ENCODE measurements at places on chromosomes 1 and 21.

DNA sequence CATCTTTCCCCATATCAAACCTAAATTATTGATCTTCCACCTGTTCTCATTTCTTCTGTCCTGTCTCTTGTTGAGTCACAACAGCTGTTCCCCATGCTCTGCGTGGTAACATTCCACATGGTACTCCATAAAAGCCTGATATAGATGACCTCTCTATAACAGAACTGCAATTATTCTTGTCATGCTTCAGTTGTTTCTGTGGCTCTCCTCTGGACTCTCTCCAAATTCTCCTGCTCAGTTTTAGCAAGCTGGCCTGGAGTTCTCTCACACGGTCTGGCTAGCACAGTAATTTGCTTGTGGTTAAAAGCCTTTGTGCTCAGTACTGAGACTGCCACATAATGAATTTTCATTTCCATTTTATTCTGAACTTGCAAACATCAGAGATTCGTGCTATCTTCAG is 10.6 kb upstream of the LRRC39 start:
- peak; percentile 87 for DNase-seq

DNA sequence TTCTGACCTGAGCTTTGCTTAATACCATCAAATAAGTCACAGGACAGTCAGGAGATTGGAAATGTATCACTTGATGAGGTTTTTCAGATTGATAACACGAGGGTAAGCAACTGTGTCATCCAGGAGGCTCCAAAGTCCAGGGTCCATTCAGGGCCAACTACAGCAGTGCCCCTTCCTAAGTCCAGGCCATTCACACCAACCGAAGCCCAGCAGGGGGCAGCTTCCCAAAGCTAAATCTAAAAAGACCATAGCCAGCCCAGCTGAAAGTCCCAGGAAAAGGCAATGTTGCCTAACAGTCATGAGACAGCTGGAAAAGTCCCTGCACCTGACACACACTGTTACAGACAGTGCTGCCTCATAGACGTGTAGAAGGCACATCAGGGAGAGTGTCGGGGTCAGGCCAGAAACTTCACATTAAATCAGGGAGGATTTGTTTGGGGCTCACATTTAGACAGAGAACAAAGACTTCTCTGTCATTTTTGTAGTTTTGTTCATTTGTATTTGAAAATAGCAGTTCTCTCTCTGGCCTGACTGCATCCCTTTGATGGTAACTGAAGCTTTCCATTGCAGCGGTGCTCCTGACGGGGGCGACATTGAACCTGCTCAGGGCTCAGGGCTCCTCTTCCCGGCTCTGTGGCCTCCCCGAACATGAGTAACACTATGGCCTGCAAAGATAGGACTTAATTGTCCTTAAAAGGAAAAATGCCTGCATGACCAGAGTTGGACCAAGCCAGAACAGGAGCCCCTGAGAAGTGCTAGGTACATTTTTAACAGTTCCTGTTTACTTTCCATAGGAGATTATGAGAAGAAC is 200.4 kb downstream of the NRIP1 start:
- peak; percentile 91 for DNase-seq

- no peak for DNase-seq
Measured at GRCh38 chr1:57086154-57086553, 120.3 kb upstream of the C8B start.

GRCh38 chr1:59699227-59699847 is 115.4 kb upstream of the HOOK1 start:
- DNase-seq: peak; percentile 74

DNA sequence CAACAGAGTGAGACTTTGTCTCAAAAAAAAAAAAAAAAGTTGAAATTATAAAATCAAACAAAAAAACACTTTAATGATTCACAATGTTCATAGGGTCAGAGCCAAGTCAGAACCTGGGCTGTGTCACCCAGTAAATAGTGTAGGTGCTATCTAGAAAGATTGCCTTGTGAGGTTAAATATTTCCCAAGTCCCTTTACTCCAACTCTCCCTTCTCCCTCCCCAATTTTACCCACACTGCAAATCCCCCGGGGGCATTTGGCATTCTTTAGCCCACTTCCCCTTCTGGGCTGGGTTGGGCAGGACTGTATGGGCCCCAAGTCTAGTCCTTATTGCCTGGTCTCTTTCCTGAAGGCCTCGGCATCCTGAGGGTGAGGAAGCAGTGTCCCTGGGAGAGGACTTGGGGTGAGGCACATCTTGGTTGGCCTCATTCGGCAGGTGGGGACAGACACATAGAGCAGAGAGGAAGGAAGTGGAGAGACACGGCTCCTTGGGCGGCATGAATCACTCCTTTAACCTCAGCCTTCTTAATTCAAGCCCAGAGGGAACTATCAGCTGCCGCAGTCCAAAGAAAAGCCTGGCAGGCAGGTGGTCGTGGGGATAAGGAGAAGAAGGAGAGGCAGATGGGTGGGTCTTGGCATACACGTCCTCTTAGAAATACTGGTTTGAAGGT is 8.2 kb downstream of the ADORA1 start:
- DNase-seq: no peak

DNA sequence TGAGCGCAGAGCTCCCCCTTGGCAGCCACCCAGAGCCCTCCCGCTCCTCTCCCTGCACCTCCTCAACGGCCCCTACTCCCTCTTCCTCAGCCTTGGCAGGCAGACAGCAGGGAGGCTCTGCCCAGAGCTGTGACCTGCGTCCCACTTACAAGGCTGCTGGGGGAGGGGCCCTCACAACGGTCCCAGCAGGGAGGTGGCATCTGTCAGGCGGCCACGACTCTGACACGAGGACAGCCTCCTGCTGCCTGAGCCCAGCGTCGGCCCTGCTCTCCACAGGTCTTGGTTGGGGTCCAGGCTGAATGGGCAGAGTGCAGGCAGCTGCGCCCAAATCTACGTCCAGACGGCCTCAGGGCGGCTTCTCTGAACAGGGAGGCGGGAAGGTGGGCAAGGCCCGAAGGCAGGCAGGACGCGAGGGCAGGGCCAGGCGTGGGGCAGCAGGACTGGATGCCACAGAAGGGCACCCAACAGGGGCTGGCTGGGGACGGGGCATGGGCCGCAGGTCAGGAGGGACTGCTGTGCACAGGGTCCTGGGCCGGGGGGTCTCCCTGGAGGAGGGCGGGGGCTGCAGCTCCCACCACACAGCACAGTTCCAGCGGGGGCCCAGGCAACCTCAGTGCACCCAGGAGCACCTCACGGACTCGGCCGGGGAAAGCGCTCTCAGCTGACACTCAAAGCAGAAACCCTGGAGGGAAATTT is 7.5 kb downstream of the SLC19A1 start:
- no peak for DNase-seq

DNA sequence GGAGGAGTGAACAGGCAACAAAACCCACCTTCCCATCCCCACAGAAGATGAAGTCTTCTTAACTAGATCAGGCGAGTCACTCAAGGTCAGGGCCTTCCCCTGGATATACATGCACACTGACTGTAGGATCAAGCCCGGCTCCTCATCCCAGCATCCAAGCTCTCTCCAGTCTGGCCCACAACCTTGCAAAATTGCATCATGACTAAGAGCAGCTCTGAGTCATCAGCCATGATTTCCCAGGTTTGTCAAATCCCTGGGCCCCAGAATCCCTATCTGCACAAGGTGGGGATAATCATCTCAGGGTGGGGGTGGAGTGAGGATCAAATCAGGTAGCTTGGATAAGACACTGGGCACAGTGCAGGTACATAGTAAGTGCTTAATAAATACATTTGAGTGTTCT is 199.3 kb upstream of the GRIK3 start:
- DNase-seq: no peak

- DNase-seq: no peak
Measured at GRCh38 chr21:22670148-22670547, 1671.9 kb downstream of the NCAM2 start.

- no peak for DNase-seq
Measured at GRCh38 chr1:237235091-237235490, 193.1 kb downstream of the RYR2 start.

- peak; percentile 60 for DNase-seq
Measured at GRCh38 chr1:23664837-23665795, 26.5 kb upstream of the RPL11 start.

GRCh38 chr1:14205066-14205465 is 393.4 kb upstream of the KAZN start:
- DNase-seq: no peak

DNA sequence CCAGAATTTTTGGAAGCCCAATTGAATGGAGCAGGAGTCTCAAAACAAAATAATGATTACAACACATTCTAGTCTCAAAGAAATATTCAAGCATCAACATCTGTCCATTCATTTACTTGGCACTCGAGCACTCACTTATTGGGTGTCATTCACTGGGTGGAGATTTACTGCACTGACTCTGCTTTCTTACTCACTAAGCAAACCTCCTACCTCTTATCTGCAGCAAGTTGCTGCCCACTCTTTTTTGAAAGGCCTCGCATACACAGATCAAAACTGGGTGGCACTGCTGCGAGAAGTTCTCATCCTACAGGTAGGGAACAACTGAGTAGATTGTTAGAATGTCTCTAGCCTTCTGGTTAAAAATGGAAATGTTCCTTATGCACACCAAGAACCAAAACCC is 18.0 kb downstream of the RHBDL2 start:
- peak; percentile 19 for DNase-seq

DNA sequence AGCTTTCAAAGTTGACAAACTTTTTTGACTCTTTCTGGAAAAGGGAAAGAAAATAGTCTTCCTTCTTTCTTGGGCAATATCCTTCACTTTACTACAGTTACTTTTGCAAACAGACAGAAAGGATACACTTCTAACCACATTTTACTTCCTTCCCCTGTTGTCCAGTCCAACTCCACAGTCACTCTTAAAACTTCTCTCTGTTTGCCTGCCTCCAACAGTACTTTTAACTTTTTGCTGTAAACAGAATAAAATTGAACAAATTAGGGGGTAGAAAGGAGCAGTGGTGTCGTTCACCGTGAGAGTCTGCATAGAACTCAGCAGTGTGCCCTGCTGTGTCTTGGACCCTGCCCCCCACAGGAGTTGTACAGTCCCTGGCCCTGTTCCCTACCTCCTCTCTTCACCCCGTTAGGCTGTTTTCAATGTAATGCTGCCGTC is 160.8 kb upstream of the SGIP1 start:
- DNase-seq: no peak

DNA sequence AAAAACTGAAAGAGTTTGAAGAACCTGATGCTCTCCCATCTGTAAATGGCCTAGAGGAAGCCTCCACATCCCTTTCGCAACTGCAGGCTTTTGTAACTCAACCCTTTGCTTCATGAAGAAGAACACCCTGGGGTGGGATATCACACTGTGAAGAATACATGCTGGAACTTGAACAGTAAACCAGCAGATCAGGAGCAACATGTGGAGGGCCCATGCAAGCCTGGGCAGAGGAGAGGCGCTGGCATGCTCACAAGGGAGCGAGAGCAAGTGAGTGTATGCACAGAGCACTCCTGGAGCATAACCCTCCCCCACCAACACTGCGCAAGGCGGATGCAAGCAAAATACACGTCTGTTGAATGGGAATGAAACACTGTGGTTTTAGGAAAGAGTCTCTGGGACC is 24.6 kb upstream of the SPAG17 start:
- no peak for DNase-seq
